Iris pigment epithelial cell (primary cell): ENCODE measurements at places on chromosomes 7 and 10.

DNA sequence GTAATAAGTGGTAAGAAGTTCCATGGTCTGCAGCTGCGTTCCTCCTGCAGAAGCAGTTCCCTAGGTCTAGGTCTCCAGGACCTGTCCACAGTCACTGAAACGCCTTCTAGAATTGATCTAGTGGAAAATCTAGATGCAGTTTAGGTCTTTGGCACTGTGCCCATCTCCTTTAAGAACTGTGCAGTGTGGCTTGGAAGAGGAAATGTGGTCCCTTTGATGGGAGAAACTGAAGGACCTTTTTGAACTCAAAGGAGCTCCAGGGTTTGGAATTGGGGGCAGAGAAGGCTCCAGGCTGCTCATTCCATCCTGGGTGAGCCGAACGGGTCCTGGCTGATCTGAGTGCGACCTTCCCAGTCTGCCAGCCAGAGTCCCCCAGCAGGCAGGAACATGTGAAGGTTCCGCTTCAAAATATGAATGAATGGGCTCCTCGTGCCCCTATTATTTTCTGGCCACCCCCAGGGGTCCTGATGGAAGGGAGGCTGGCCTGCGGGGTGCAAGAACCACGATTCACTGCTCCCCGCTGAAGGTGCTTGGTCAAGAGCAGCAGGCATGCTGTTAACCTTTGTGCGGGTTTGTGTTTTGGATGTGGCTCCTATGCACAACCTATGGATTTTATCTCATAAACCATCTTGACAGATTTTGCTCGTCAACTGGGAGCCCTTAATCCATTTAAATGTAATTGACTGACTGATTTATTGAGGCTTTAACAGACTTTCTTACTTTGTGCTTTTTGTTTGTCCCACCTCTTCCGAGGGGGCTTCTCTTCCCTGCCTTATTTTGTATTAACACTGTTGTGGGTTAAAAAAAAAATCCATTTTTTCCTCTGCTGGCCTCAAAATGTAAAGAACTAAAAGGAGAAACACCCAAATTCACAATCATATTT, 36.7 kb downstream of the ZNF467 start:
- no peak for DNase-seq

- DNase-seq, result no peak
Measured at GRCh38 chr10:42998481-42999384, 78.1 kb upstream of the RET start.

DNA sequence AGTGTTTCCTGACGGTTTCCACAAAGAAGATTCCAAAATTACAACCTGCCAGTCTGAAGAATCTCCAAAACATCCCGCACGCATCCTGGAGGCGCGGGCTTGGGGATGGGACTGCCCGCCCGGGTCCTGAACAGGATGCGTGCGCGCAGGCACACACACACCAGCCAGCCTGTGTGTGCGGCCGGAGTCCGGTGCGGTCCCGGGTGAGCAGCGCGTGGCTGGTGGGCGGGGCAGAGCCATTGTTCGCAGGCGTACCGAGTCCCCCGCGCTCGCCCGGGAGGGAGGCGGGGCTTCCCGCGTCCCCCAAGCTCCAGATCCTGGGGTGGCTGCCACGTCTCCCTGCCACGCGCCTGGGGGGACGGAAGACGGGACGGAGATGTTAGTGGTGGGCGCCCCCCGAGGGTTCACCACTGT, 675 bp upstream of the SCD start:
- peak; percentile 66 for DNase-seq

GRCh38 chr10:52308251-52309031, 5.6 kb upstream of the DKK1 start:
- peak; percentile 87 for DNase-seq

DNA sequence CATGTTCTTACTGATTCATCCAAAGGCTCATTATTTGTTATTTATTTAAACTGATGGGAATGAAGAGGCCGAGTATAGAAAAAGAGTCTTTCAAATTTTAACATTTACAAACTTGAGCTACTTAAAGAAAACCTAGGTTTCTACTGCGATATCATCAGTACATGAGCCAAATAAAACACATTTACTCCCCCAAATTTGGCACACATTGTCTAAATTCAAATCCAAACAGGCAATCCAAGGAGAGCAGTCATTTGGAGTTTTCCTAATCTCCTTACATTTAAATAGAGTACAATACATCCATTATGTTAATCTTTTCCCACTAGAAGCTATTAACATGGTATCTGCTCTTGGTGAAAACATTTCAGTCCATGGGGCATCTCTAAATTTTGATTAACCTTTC, 2.2 kb downstream of the NMT2 start:
- no peak for DNase-seq

GRCh38 chr10:98349508-98349922, 65.5 kb downstream of the PYROXD2 start:
- peak; percentile 95 for DNase-seq

- no peak for DNase-seq
Measured at GRCh38 chr7:40647719-40648118, 512.9 kb downstream of the SUGCT start.

DNA sequence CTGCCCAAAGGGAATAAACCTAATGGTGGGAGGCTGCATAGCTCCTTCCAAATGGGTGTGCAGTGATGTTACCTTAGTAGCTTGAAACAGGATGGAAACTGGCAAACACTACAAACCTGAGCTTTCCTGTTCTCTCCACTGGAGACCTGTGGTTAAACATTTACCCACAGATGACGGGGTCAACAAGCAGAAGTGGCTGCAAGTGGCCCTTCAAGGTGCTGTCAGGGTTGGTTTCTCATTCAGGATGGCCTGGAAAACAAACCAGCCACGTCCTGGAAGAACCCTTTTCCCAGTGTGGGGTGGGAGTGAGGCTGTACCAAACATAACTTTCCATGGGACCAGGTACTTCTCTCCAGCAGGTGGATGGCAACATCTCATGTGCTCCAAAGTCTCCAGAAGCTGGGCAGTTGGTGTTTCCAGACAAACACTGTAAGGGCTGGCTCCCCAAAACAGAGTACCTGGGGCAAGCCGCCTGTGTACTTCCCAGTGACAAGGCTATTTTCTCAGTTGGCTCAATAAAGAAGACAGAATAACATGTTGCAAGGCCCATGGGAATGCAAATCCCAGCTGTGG, 67.5 kb downstream of the DNAJB9 start:
- no peak for DNase-seq

DNA sequence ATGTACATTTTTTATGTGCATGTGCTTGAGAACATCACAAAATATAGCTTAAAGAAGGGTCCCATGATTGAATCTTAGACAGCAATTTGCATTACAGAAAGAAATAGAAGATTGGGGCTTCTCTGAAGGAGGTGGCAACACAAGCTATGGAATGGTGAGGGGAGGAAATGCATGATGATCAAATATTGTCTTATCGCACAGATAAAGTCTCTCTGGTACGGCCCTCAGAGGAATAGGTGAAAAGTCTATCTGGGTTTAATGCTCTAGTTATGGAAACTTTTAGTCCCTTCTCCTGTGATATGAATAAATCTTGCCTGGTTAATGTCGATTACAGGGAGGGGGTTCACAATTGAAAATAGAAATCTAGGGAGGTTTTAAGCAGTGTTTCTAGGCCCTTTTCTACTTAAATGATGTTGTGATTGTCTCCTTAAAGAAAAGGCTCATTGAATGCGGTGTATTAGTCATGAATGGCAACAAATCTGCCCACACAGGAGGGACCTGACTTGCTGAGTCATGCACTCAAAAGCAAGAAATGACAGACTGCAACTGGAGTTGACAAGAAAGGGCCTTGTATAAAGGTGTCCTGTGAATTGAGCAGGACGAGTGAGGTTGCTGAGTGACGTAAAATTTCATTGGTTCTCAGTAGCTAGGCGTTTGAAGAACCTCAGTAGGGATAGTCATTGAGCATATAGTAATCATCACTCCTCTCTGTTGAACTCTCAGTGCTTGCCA, 133.4 kb upstream of the CSTF2T start:
- peak; percentile 59 for DNase-seq

DNA sequence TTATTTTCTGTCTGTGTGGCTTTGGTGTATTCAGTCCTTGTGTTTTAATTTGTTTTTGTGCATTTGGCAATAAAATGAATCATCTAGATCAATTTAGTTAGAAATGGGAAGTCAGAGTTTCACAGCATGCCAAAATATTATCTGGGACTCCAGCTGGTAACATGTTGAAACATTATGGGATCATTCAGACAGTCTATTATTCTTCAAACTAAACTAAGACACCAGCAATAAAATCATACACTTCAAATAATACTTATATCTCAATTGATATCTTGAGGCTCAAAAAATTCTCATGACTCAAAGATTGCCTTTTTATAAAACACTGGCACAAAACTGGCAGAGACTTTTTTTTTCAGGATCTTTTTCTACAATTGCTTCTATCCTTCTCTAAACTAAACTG, 5.8 kb upstream of the RP9 start:
- no peak for DNase-seq

- DNase-seq, result no peak
Measured at GRCh38 chr10:11180228-11180627, 162.6 kb downstream of the CELF2 start.

DNA sequence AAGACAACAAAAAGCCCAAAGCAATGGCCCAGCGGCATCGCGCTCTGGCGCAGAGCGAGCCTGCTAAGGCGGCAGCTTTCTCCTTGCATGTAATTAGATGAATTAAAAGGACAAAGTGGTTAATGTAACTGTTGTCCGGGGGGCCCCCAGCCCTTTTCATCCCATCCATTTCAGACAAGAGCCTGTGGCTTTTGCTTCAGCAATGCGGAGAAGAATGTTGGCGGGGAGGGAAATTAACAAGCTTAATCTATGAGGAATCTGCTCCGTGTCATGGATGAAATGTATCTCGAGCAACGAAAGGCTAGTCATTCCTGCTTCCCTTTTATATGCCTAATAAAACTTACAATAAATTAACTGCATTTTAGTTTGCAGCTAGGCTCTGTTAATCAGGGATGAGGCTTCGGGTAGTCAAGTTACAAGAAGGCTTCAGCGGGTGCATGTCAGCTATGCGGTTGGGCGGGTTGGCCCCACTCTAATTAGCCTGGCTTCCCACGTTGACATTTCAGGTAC, 203.3 kb downstream of the BUB3 start:
- no peak for DNase-seq

DNA sequence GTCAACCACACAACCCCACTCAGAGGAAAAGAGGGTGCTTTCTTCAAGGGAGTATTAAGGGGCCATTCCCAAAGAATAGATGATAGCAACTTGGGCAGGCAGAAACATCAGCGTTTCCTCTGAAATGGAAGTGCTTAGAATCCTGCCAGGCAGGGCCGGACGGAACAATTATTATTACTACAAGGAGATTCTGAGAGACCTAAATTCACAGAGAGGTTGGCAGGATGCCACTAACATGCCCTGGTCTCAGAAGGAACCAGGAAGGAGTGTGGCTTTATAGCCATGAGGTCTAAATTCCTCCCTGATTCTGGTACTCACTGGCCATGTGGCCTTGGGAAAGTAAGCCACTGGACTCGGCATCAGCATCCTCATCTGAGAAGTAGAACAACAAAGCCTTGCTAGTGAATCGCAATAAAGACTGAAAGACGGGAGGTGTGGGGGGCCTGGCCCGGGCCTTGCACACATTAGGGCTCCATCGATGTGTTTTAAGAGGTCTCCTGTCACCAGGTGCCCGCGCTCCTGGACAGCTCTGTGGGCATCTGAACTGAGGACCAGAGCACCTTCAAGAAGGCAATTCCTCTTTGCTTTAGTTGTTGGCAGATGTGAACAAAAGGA, 131.5 kb downstream of the OAT start:
- DNase-seq, result no peak

DNA sequence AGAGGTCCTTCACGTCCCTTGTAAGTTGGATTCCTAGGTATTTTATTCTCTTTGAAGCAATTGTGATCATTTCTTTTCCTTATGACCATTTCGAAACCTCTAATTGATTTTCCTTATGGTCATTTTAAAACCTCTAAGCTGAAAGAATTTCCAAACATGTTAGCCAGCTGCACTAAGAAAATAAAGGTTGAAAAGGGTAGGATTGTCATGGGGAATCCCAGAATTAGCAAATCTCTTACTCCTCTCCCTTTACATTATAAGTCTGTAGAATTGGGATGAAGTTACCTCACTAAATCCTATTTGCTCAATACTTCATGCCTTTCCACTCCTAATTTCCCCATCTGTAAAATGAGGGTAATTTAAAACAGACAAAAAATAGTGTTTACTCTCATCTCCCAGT, 79.5 kb downstream of the FAM185A start:
- peak; percentile 48 for DNase-seq

- DNase-seq, result no peak
Measured at GRCh38 chr7:90923541-90923997, 327.4 kb downstream of the CDK14 start.

DNA sequence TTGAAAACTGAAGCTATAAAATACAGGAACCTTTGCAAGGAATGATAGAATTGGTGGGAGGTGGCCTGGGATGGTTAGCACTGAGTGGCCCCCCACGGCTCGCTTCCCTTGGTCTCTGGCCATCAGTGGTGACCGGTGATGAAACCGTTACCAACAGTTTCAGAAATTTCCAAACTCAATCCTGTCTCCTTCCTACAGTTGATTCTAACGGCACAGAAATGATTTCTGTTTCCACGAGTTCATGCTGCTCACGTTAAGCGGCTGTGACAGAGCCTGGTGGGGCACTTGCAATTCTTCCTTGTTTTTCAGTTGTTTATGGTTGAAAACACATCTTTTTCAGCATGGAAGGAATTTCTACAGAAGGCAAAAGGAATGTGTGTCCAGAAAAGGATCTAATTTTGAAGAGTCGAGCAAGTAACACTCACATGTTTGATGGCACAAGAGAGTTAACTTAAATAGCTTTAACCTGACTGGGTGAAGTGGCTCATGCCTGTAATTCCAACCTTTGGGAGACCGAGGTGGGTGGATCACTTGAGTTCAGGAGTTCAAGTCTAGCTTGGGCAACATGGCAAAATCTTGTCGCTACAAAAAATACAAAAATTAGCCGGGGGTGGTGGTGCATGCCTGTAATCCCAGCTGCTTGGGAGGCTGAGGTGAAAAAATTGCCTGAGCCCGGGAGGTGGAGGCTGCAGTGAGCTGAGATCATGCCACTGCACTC, 100.1 kb downstream of the DNAJB6 start:
- peak; percentile 6 for DNase-seq

GRCh38 chr10:12401466-12401865, 52.1 kb downstream of the CAMK1D start:
- no peak for DNase-seq

DNA sequence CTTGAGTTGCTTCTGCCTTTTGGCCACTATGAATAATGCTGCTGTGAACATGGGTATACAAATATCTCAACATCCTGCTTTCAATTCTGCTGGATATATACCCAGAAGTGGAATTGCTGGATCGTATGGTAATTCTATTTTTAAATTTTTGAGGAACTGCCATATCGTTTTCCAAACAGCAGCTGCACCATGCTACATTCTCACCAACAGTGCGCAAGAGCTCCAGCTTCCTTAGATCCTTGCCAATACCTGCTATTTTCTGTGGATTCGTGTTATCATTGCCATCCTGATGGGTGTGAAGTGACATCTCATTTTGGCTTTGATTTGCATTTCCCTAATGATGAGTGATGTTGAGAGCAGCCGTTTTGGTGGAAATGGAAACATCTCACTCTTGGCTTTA, 26.7 kb downstream of the FRMD4A start:
- DNase-seq, result no peak
